AG09309 (cell line): ENCODE measurements at places on chromosomes 7 and 10.
A peak's percentile ranks its signal among the peaks of the same experiment; 100 is the strongest.

DNA sequence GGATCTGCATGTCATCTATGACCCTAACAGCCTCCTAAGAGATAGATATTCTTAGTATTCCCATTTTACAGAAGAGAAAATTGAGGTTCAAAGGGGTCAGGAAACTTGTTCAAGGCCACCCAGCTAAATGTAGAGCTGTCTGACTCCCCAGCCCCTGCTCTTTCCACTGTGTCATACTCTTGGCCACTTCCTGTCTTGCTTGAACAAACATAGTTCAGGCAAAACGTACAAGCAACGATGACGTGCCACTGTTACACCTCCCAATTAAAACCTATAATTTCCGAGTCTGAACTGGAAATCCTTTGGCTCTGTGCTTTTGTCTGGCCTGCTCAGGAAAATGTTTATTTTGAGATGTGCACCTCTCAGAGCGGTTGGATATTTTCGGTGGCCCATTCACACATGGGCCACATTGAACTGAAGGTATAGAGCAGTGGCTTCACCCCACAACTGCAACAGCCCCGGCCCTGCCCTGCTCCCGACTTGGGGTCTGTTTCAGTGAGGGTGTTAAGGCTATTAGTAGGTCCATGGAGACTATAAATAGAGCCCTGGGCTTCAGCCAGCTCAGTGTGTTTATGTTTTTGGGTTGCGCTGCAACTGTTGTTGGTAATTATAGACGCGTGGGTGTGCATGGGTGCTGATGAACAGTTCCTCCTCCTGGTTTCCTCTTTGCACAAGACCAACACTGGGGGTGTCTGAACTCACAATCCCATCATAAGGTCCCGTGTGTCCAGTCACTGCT is 172.3 kb upstream of the ADO start:
- no peak for DNase-seq

- no peak for DNase-seq
Observed at GRCh38 chr10:80196270-80196949, 8.9 kb downstream of the ANXA11 start.

DNA sequence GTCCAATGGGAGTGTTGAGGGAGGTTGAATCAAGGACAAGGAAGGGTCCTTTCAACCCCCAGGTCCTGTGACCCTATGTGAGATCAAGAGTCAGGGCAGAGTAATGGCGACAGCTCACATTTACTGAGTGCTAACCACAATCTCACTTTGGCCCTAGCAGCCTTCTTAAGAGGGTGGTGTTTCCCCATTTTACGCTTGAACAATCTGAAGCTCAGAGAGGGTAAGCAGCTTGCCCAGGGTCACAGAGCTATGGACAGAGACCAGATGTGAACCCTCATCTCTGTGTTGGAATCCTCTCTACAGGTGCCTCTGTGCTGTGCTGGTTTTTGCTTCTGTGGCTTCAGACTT is 102.0 kb downstream of the GRK5 start:
- no peak for DNase-seq

DNA sequence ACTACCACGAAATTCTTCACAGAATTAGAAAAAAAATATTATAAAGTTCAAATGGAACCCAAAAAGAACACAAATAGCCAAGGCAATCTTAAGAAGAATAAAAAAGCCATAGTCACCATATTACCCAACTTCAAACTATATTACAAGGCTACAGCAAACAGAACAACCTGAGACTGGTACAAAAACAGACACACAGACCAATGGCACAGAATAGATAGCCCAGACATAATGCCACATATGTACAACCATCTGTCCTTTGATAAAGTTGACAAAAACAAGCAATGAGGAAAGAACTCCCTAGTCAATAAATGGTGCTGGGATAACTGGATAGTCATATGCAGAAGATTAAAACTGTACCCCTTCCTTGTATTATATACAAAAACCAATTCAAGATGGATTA is 808.5 kb upstream of the ZWINT start:
- no peak for DNase-seq

DNA sequence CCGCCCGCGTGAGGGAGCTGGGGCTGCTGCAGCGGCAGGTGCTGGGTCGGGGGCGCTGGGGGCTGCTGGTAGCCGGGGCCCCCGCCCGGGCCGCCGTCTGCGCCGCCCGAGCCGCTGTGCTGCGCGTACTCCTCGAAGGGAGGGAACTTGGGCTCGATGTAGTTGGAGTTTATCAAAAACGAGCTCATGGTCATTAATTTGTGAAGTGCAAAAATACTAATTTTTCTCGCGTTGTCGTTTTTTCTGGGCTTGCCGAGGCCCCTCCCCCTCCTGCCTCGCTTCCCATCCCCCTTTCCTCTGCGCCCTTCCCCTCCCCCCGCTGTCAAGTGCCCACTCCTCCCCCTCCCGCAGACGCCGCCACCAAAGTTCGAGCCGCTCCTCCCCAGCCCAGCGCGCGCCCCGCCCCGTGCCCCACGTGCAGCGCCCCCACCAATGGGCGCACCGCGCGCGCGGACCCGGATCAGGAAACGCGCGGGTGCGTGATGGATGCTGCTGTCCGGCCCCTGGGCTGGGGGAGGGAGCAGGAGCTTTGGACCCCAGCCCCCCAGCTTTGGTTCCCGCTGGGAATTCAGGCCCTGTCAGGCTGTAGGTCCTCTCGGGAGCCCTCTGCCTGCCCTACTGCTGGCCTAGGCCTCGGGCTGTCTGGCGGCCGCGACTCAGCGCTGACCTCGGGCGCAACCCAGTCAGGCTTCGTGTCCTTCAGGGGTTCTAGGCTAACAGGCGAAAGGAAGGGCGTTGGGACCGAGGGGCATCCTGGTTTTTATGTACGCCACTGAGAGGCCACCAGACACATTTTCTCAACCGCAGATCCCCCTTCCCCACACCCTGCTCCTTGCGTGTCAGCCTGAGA is at the start of gene HOXA4:
Gene HOXA4 (minus strand): TSS at position 218 of the 850 bp plus-strand sequence. CDS start 24 bp downstream, at position 194.
- no peak for DNase-seq

DNA sequence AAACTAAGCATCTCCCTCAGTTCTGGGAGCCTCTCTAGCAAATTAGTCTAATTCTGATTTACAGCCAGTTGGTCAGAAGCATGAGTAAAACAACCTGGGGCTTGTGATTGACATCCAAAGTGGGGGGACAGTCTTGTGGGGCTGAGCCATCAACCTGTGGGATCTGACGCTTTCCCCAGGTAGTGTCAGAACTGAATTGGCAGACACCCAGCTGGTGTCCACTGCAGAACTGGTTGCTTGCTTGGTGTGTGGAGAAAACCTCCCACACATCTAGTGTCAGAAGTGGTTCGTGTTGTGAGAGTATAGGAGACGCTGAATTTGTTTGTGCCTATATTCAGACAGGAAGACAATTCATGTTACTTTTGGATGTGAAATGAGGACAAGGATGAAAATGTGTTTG is 92.2 kb upstream of the PDCD4 start:
- DNase-seq = no peak

- no peak for DNase-seq
Observed at GRCh38 chr10:126259760-126260479, 128.4 kb downstream of the ADAM12 start.

DNA sequence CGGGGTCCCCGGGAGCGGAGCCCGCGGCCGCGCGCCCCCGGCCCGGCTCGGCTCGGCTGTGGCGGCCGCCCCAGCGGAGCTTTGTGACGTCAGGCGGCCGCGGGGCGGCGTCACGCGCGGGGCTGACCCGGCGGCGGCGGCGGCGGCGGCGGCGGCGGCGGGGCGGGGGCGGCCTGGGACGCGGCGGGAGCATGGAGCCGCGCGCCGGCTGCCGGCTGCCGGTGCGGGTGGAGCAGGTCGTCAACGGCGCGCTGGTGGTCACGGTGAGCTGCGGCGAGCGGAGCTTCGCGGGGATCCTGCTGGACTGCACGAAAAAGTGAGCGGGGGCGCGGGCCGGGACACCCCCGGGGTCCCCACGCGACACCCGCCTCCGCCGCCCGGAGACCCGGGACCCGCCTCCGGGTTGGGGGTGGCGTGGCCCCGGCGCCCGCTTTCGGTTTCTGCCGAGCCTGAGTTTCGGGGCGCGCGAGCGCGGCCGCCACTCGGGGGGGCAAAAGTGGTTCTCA is at the start of gene PWWP2B:
Gene PWWP2B (plus strand): TSS at position 165 of the 506 bp plus-strand sequence. CDS start 27 bp downstream, at position 192.
- DNase-seq = no peak

GRCh38 chr7:113010377-113010776 is 76.2 kb downstream of the GPR85 start:
- no peak for DNase-seq

DNA sequence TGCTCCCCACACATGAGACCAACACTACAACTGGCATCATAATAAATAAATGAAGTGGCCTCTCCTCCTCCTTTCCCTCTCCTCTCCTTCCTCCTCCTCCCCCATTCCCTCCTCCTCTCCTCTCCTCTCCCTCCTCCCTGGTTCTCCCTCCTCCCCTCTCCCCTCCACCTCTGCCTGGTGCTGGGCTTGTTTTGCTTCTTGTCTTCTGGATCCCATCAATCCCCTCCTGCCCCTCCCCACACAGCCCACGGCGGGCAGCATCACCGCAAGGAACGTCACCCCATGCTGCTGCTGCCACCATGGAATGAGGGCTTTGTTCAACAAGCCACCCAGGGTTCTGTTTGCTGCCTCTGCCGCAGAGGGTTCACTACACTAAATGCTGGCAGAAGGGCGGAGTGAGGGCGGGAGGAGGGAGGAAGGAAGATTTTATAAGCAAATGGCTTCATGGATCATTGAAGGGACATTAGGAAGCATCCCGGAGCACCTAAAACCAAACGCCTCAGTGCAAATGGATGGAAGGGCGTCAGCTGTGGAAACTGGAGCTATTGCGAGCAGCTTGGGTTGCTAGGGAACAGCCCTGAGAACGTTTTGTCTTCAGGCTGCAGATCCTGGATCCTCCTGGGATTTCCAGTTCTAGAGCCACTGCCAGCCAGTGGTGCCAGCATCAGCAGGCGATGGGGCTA is 379.7 kb upstream of the ZMIZ1 start:
- DNase-seq = no peak

GRCh38 chr7:2908103-2908683 is 64.1 kb upstream of the GNA12 start:
- DNase-seq = no peak

DNA sequence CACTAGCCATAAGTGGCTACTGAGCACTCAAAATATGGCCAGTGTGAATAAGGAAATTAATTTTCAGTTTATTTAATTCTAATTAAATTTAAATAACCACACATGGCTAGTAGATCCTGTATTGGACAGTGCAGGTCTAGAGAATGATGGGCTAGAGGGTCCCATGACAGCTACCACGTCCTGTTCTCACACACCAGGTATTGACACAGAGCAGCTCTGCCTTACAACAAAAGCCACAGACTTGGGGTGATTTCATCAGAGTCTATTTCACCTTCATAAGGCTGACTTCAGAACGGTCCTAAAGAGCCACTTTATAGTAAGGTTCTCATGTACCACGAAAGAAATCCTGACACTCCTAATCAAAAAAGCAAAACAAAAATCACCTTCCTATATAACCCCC is 111.3 kb downstream of the UBE2H start:
- no peak for DNase-seq

DNA sequence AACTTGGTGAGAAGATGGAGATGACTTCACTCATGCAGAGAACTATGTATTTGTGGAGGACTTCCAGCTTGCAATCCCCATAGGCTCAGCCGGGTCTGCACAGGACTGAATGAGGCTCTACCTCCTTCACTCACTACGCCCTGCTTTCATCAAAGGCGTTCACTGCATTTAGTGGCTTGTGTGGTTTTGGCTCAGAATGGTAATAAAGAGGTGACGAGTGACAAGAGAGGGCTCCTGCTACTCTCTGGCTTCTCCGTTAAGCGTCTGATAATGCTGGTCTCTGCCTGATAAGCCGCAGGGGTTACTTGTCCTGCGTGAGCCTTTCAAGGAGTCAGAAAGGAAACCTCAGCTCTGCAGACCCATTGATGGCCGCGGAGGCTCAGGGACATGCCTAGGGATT is 343.4 kb downstream of the PRPF18 start:
- no peak for DNase-seq

DNA sequence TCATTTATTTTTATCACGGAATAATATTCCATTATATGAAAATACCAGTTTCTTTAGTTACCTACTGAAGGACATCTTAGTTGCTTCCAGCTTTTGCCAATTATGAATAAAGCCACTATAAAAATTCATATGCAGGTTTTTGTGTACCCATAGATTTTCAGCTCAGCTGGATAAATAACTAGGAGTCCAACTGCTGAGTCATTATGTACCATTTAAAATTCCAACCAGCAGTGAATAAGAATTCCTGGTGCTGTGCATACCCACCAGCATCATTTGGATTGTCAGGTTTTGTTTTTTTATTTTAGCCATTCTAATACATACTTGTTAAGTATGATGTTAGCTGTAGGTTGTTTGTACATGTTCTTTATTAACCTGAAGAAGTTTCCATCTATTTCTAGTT is 14.5 kb downstream of the FAM24B start:
- DNase-seq = no peak

- DNase-seq = no peak
Observed at GRCh38 chr10:79045566-79046175, 23.1 kb upstream of the ZMIZ1 start.

GRCh38 chr10:80411267-80411668 is 2.9 kb downstream of the PRXL2A start:
- no peak for DNase-seq

- no peak for DNase-seq
Observed at GRCh38 chr7:120567204-120567603, 290.7 kb downstream of the TSPAN12 start.

- DNase-seq = no peak
Observed at GRCh38 chr7:30707391-30708357, 25.4 kb upstream of the CRHR2 start.

DNA sequence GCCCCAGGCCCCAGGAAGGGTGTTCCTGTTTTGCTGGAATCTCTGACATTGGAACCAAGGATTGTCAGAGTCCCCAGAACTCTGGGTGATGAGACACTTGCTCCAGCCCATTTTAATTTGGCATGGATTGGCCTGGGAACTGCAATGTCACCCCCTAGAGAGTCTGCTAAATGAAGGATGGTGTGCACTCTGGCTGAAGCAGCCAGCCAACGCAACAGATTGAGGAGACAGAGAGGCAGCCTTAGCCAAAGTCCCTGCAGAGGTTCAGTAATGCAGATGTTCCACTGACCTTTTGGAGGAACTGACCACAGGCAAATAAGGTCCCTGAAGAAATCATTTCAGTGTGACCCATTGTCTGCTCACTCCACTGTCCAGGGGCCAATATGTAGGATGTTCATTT is 13.4 kb downstream of the LRRC18 start:
- DNase-seq = no peak

DNA sequence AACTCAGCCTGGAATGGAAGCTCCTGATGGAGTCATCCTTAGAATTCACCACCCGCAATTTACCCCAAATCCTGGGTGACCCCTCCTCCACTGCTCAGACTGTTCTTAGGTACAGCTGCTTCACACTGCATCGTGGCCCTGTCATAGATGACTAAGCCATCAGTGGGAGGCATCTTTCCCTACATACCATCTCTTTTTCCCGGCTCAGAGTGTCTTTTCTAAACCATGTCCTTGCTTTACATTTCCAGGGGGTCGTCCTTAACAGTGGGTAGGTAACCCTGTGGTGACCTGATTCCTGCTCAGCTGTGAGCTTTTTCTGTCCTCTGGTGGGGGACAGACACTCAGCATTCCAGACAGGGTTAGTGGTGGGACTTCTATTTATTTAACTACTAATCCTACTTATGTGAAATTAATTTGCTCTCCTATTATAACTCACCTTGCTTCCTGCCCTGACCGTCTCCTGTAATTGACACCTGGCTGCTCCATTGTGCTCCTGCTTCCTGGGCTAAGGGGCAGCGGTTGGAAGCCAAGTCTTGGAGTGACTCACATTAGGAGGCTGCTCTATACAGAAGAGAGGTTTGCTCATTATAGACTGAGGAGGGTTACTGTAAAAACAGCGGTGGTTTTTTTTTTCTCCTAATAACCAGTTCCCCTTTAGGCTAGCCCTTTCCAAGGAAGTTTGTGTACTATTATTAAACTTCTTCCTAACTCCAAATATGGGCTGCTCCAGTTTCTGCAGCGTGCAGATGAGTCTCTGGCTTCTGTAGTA is 40.6 kb downstream of the PYROXD2 start:
- DNase-seq = peak; percentile 20
